ENCODE measurements at places on chromosomes 12 and 14.

DNA sequence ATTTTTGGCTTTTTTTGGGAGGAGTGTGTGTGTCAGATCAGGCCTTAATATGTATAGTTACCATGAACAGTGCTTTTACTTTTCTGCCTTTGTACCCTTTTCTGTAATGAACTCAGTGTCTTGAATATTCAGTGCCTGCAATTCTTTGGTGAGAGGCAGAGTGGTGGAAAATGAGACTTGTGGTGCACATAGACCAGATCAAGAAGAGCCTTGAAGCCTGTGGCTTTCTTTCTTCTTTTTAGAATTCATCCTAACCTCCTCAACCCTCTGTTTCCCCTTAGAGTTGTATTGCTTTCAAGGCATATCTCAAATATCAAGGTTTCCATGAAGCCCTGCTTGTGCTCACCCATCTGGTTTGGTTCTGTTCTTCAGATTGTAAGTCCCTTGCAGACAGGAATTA is 2.6 kb downstream of the YLPM1 start:
- DNase-seq, result no peak

DNA sequence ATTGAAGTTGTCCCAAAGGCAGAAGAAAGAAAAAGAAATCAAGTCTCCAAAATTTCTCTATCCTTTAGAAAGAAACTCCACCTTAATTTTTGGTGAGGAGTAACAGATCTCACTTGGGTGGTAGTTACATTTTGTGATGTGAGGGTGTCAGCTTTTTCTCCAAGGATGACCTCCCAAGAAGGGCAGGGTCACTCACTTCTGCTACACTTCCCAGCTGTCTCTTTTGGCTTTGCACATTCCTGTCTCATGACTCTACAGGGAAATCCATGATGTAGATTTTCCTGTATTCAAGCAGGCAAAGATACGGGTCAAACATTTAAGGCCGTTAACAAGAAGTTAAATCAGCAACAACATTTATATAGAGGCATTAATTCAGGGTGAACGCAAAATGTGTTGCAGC is 1016.4 kb downstream of the NRXN3 start:
- no peak for DNase-seq

GRCh38 chr12:117030187-117030900 is 68.9 kb downstream of the TESC start:
- DNase-seq, result no peak

DNA sequence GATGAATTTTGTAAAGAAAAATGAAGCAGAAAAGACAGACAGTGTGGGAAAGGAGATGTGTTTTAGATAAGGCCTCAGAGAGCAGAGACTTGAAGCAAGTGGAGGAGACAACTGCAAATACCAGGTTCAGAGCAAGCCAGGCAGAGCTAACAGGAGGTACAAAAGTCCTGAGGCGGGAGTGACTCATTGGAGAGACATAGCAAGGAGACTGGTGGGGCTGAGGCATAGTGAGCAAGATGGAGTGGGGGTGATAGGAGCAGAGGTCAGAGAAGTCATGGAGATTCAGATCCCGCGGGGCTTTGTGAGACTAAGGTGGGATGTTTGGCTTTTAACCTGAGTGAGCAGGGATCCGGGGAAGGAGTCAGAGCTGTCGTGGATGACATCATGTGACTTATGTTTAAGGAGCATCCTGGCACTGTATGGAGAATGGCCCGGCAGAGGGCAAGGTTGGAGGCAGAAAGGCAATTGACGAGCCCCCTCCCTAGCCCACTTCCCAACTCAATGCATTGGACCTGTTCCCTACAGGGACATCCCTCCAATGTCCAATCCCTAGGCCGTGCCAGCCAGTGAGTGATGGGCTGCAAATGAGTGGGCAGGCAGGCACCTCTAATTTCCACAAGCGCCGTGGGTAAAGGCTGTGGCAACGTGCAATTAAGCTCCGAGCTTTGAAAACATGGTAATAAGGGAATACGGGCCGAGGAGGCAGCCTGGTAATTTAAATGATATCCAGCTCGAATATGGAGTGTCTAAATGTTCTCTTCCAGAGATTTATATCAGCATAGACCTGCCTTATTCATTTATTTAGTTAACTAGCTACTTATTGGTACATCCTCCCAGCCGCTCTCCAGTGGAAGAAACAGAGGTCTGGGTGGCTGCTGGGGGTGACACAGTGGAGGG is 206.8 kb upstream of the LHX5 start:
- no peak for DNase-seq

DNA sequence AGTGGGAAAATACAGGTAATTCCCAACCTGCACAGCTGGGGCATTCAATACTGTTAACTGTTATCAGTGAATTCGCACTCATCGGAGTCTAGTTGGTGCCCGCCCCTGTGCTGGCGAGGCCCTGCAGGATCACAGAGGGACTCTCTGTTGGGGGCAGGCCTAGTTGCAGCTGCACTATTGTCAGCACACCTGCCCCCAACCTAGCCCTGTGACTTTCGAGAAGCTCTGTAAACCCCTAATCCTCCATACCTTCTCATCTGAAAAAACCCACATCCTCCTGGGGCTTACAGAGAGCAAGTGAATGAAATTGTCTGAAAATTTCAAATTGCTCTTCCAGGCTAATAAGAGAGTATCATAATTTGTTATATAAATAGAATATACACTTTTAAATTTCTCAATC is 132.2 kb upstream of the NUDT4 start:
- DNase-seq, result peak; percentile 18
